Osteocyte (in vitro differentiated cells): ENCODE measurements at places on chromosomes 11 and 22.
A peak's percentile ranks its signal among the peaks of the same experiment; 100 is the strongest.

GRCh38 chr11:46278387-46279125 is 1.1 kb downstream of the CREB3L1 start:
- H3K4me1 ChIP-seq: peaks cover 64% of the 10 kb centered on the region
- H3K36me3 ChIP-seq: peaks cover 2% of the 10 kb centered on the region
- peak overlapping the region; percentile 83 for H3K27ac ChIP-seq
- no peaks in the 10 kb centered on the region for H3K27me3 ChIP-seq
- peak overlapping the region; percentile 84 for H3K4me3 ChIP-seq

DNA sequence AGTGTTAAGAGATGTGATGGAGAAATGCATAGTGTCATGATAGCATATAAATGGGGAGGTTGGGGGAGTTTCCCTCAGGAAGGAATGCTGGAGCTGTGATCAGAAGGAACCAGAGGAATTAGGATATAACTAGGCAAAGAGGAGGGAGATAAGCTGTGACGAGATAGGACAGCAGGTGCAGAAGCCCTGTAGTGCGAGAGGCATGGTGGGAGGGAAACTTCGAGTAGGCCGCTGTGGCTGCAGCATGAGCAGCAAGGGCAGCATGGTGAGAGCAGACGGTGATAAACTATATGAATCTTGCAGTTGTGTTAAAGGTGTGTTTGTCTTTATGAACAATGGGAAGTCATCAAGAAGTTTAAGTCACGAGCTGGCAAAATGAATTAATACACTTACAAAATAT is 109.9 kb downstream of the EMSY start:
- no peak overlapping the region for H3K4me3 ChIP-seq
- no peak overlapping the region for H3K27ac ChIP-seq
- peaks cover 2% of the 10 kb centered on the region for H3K36me3 ChIP-seq
- H3K4me1 ChIP-seq: peaks cover 25% of the 10 kb centered on the region

GRCh38 chr11:44571871-44572270 is 6.4 kb downstream of the CD82 start:
- H3K27ac ChIP-seq: no peak overlapping the region
- H3K4me1 ChIP-seq: peaks cover 63% of the 10 kb centered on the region
- no peaks in the 10 kb centered on the region for H3K27me3 ChIP-seq
- H3K36me3 ChIP-seq: no peaks in the 10 kb centered on the region

DNA sequence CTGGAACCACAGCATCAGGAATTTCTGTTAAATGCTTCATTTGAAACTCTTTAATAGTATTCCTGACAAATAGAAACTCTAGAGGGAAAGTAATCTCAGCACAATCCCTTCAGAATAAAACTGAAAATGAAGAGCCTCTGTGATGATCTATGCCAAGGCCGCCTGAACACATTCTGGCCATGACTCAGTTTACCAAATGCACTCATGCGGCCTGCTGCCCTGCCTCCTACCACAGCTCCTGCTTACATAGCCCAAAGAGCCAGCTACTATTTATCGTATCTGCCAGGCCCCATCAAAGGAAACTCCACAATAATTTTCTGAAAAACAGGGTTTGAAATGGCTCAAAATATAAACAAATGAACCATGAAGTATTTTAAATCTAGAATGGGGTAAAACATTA is 27.0 kb downstream of the ARL14EP start:
- H3K4me1 ChIP-seq: no peaks in the 10 kb centered on the region
- DNase-seq: no peak
- no peak overlapping the region for H3K4me3 ChIP-seq
- H3K27ac ChIP-seq: no peak overlapping the region
- H3K27me3 ChIP-seq: peaks cover 14% of the 10 kb centered on the region

DNA sequence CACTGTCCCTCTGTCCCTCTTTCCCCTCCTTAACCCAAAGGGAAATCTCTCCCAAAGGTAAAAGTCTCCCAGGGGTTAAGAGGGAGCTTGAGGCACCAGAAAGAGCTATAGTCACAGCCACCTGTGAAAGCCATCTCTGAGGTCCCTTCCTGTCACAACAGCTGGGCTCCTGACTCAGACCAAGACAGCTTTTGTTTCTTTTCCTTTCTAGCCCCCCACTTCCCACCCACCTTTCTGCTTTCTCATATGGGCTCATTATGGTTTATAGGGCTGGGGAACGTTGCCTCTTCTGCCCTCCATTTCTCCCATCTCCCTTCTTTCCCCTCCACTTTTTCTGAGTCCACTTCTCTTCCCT is 19.1 kb downstream of the MIF start:
- peak overlapping the region; percentile 98 for H3K4me3 ChIP-seq
- H3K27me3 ChIP-seq: no peaks in the 10 kb centered on the region
- H3K36me3 ChIP-seq: no peaks in the 10 kb centered on the region
- H3K4me1 ChIP-seq: peaks cover 14% of the 10 kb centered on the region

- H3K4me3 ChIP-seq: peak within 1 kb of the TSS; percentile 65
- DNase-seq: peak; percentile 83
- peaks cover 45% of the 10 kb centered on the region for H3K4me1 ChIP-seq
- H3K27ac ChIP-seq: no peak within 1 kb of the TSS
- H3K36me3 ChIP-seq: no peaks in the 10 kb centered on the region
Observed at GRCh38 chr11:31810779-31811647, at the start of gene PAX6. PAX6 (minus strand) TSS chr11:31811322; CDS start chr11:31806411, 4,911 bp downstream.

DNA sequence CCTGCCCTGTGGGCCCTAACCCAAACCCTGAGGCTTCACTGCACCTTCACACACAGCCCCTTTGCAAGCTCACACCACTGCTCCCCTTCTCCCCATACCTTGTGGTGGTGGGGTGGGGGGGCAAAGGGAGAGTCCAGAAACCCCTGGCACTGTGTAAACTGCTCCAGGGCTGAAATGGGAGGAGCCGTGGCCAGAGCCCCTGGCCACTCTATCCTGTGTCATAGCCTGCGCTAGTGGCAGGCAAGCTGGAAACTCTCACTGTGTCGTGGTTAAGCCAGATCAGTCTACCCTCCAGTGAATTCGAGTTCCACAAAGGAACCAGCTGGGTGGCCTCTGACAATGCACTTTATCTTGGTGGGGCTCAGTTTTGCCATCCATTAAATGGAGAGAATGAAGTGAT is 8.4 kb upstream of the SYT13 start:
- H3K4me1 ChIP-seq: no peaks in the 10 kb centered on the region
- no peak overlapping the region for H3K27ac ChIP-seq
- no peaks in the 10 kb centered on the region for H3K36me3 ChIP-seq
- H3K4me3 ChIP-seq: no peak overlapping the region
- peaks cover 79% of the 10 kb centered on the region for H3K27me3 ChIP-seq

GRCh38 chr11:68380786-68381622 is 68.6 kb downstream of the LRP5 start:
- peaks cover 7% of the 10 kb centered on the region for H3K36me3 ChIP-seq
- H3K4me3 ChIP-seq: peak overlapping the region; percentile 59
- DNase-seq: no peak
- no peaks in the 10 kb centered on the region for H3K27me3 ChIP-seq
- peak overlapping the region; percentile 98 for H3K27ac ChIP-seq
